ENCODE measurements at places on chromosomes 7 and 10.

DNA sequence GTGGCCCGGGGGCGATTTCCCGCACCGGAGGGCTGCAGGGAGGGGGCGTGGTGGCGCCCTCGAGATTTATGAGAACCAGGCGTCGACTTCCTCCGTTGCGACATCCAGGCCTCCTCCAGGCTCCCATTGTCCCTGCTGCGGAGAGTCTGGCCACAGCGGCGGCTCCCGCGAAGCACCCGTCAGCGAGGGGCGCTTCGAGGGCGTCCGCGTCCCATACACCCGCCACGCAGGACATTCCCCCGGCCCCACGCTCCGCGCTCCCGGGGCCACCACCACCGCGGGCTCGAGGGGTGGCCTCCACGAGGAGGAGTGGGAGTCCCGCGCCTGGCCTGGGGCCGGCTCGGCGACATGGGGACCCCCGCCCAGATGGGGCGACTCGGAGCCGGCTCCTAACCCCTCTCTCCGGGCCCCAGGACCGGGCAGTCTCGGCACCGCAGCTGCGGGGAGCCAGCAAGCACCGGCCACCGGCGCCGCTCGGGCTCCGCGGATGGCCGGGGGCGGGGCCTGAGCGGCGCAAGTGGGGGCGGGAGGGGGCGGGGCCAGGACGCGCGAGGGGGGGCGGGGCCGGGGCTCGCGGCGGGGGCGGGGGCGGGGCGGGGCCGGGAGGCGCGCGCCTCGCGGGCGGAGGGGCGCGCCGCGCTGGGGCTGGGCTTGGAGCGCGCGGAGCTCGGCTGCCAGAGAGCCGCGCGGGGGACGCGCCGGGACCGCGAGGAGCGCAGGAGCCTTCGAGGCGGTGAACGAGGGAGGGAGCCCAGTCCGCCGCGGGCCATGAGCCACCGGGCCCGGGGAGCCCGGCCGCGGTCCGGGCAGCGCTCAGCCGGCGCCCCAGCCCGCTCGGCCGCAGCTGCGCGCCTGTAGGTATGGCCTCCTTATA, at the start of gene SH2B2:
SH2B2 (plus strand) TSS at position 632 of the 874 bp plus-strand sequence. CDS start 13,683 bp downstream, outside the sequence.
- no peak for DNase-seq

GRCh38 chr7:143929224-143929920, 5.7 kb upstream of the OR2F2 start:
- DNase-seq: no peak

DNA sequence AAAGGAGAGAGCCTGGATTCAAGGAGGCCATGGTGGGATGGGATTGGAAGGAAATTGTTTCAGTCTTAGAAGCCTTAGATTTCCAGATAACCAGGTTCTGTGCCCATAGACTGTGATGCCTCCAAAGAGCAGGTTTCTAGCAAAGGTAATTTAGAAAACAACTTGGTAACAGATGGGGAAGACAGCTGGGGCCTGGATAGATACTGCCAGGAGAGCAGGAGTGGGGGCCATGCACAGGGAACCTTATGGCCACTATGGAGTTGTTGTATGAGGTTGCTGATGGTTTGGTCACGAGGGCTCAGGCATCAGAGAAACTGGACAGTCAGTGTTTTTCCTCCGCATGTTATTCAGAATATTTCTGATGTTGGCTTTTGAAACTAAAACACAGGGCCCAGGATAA, 901.9 kb downstream of the LRMDA start:
- DNase-seq: no peak

DNA sequence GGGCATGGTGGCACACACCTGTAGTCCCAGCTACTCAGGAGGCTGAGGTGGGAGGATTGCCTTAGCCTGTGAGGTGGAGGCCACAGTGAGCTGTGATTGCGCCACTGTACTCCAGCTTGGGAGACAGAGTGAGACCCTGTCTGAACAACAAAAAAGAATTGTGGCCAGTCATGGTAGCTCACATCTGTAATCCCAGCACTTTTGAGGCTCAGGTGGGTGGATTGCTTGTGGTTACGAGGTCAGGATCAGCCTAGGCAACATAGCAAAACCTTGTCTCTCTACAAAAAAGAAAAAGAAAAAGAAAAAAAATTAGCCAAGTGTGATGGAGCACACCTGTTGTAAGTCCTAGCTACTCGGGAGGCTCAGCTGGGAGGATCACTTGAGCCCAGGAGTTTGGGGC, 22.8 kb downstream of the MARCHF5 start:
- no peak for DNase-seq

DNA sequence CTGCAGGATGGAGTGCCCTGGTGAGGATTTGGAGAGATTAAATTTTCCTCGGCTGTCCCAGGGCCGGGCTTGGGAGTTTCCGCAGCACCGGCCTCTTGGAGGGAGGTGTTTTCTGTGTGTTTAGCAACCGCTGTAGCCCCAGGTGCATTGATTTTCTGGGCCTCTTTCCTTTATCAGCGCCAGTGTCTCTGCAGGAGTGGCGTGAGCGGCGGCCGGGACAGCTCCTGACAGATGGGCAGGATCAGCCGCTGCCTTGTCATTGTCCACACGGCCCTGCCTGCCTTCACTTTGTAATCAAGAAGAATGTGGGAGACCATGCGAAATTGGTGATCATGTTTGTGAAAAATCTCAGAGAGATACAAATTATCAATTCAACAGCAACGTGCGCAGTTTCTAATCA, 32.4 kb downstream of the NKX6-2 start:
- DNase-seq: no peak

- DNase-seq: no peak
Measured at GRCh38 chr10:114925587-114926586, 12.1 kb upstream of the TRUB1 start.

DNA sequence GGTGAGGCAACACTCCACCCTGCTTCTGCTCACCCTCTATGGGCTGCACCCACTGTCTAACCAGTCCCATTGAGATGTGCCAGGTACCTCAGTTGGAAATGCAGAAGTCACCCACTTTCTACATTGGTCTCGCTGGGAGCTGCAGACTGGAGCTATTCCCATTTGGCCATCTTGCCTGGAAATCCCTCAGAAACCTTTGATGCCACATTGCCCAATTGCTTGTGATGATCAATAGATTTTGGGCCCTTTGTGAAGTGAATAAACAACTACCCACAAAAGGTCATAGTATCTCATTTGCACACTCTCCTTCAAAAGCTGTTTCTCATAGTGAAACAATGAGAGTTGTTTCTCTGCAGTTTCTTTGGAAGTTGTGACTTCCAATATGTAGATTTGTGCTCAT, 742.9 kb downstream of the INHBA start:
- no peak for DNase-seq

DNA sequence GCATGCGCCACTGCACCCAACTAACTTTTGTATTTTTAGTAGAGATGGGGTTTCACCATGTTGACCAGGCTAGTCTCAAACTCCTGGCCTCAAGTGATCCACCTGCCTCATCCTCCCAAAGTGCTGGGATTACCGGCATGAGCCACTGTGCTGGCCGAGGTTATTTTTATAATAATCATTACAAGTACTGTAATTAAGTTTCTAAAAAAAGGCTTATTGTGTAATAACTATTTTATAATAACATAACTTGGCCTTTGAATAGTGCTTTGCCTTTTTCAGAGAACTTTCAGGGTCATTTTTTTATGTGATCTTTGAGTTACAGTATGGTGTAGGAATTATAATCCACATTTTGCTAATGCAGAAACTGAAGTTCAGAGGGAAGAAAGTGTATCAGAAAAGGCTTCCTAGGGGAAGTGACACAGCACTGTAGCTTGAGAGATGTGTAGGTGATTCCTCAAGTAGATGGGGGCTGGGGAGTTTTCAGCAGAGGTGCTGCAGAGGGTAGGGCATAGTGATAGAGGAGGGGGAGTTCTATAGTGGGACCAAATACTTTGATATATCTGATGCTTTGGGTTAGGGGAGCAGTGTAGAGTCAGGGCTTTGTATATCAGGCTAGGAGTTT, 9.2 kb upstream of the SYPL1 start:
- DNase-seq: no peak

- DNase-seq: no peak
Measured at GRCh38 chr10:86312701-86313270, 53.8 kb downstream of the GRID1 start.

- no peak for DNase-seq
Measured at GRCh38 chr10:1328981-1329614, 272.9 kb downstream of the WDR37 start.

DNA sequence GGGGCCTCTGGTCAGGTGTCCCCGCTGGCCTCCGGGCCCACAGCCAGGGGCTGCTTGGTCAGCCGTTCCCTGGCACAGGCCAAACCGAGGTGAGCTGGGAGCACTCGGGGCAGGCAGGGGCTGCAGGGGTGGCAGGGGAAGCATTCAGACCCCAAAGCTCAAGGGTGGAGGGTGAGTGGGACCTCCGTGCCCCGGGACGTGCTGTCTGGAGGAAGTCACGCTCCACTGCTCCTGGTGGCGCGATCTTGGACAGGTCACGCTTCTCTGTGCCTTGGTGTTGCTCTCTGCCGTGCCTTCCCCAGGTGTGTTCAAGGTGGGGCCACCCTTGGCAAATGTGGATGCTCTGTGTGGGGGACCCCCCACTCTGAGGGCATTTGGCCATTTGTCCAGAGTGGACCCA, 24.6 kb upstream of the ELFN1 start:
- DNase-seq: no peak

- no peak for DNase-seq
Measured at GRCh38 chr10:35058134-35058533, 32.0 kb downstream of the CUL2 start.

DNA sequence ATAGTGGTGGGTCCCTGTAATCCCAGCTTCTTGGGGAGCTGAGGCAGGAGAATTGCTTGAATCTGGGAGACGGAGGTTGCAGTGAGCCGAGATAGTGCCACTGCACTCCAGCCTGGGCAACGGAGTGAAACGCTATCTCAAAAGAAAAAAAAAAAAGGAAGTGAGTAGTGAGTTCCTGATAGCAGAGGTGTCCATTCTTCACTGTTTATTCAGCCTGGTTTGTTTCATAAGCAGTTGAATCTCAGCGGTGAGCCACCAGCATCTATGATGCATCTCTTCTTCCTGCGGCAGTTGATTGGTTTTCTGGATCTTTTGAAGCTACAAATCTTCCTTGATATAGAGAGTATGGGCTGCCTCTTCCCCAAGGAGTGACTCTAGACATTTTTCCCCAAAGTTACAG, 316.1 kb upstream of the MTPN start:
- no peak for DNase-seq

- no peak for DNase-seq
Measured at GRCh38 chr7:66556177-66556548, 72.5 kb upstream of the KCTD7 start.

- no peak for DNase-seq
Measured at GRCh38 chr10:113856563-113856962, 2.1 kb downstream of the NHLRC2 start.

- DNase-seq: no peak
Measured at GRCh38 chr7:112407261-112407660, 43.0 kb upstream of the IFRD1 start.

DNA sequence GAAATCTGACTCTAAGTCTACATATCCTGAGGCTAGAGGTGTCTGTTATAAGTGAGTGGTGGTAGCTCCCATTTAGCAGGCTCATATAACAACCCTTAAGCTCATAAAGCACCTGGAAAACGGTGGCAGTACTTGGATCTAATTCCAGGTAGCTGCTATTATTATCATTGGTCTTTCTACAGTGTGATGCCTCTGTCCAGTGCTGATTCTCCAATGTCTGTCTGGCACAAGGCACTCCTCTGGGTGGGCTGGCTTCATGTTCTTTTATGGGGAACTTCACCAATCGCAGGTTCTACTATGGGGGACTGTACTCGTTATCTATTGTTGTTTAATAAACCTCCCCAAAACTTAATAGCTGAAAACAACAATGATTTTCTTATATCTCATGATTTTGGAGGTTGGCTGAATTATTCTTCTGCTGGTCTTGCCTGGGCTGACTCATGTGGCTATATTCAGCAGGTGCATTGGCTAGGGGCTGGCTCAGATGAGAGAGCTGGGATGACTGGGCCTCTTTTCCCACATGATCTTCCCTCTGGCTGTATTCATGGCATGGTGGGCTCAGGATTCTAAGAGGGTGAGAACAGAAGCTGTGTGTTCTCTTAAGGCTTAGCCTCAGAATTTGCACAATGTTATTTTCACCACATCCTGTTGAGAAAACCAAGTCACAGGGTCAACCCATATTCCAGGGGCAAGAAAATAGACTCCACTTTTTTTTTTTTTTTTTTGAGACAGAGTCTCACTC, 93.0 kb upstream of the PCGF5 start:
- no peak for DNase-seq

DNA sequence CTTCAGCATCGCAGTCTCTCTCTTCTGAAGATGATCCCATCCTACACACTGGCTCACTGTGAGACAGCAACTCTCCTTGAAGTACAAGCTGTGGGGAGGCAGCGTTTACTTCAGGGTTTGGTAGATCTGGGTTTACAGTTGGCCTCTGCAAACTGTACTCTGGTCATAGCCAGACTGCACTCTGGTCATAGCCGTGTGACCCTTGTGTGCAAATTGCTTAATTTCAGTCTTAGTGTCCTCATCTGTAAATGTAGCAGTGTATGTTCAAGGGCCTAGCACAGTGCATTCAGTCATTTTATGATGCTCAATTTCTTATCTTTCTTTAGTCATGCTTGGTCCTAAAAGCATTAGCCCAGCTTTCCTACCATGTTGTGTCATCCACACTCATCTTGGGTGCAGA, 188.2 kb downstream of the LRMDA start:
- no peak for DNase-seq

GRCh38 chr10:35821339-35821911, 179.3 kb upstream of the FZD8 start:
- no peak for DNase-seq

DNA sequence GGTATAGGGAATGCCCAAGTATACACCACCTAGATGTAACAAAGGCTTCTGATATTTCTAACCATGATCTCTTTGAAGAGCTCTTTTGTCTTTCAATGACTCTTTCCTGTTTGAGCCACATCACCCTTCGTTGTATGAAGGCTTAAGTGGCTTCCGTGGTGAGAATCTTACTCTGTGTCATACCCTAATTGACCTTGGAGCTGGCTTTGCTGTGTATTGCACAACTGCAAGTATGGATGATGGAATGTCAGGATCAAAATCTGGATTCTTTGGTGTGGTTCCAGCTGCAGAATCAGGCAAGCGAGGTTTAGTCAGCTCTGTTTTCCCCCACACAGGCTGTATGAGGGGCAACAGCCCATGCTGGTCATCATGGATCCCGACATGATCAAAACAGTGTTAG, 16.0 kb downstream of the CYP3A43 start:
- DNase-seq: no peak

- DNase-seq: no peak
Measured at GRCh38 chr10:113882240-113882639, 27.8 kb downstream of the NHLRC2 start.

- no peak for DNase-seq
Measured at GRCh38 chr10:21505711-21506278, 19.7 kb downstream of the SKIDA1 start.
